Cardiac fibroblast (primary cell): ENCODE measurements at places on chromosomes 4 and X.

GRCh38 chr4:142281999-142282398, 564.1 kb downstream of the INPP4B start:
- no peak for DNase-seq

GRCh38 chrX:112247714-112248113, 165.1 kb upstream of the TRPC5 start:
- DNase-seq, result no peak

DNA sequence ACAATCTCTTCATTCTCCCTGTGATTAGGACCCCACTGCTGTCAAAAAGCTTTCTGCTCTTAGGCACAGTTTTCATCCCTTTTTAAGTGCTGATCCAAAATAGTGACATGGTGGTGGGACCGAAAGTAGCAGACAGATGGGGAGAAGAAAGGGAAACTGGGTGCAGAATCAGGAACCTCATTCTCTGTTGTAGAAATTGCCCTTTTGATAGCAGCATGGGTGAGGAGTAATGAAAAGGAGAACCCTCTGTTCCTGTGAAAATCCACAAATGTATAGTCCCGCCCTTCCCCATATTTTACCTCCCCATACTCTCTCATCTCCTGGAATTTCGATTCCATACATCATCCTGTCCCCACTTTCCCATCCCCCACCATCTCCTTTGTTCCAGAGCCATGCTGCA, 126.5 kb downstream of the STIM2 start:
- DNase-seq, result no peak

GRCh38 chrX:148755111-148755510, 254.7 kb downstream of the AFF2 start:
- peak; percentile 1 for DNase-seq
